ENCODE measurements at places on chromosomes 16 and 17. TPM values are rescaled to one million over a fixed set of nuclear protein-coding genes. Genes with fewer than 3 reads are reported as not detected.

- no peaks in the 10 kb centered on the region for H3K27me3 ChIP-seq
- no peak for DNase-seq
- no peak overlapping the region for H3K27ac ChIP-seq
- H3K4me1 ChIP-seq: peaks cover 29% of the 10 kb centered on the region
- peaks cover 52% of the 10 kb centered on the region for H3K36me3 ChIP-seq
These were observed 22.1 kb downstream of the CNTNAP1 start for GRCh38 chr17:42704490-42704836.

DNA sequence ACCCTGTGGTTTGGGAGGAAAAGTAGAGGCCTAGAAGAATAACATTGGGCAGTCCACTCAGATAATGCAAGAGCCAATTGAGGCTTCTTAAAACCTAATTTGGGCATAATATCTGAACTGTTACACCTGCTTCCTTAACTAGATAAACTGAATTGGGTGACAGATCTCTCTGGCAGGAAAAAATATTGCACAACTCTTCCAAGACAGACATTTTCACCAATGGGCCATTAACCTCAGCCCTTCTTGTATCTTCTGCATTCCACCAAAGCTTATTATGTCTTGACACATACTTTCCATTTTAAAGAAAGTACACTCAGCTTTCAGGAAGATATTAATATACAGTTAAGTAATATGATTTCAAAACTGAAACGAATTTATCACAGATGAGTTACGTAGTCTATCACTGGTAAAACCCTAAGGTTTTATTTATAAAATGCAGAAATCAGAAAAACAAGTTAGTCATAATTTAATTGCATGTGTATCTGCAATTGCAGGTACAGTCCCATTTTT, 79.9 kb upstream of the MON1B start:
- DNase-seq: no peak
- H3K4me3 ChIP-seq: no peak overlapping the region
- peaks cover 2% of the 10 kb centered on the region for H3K4me1 ChIP-seq
- H3K36me3 ChIP-seq: no peaks in the 10 kb centered on the region

GRCh38 chr16:31347445-31347844, 7.5 kb upstream of the ITGAX start:
- H3K27me3 ChIP-seq: peaks cover 2% of the 10 kb centered on the region
- peaks cover 6% of the 10 kb centered on the region for H3K4me1 ChIP-seq
- H3K36me3 ChIP-seq: no peaks in the 10 kb centered on the region
- H3K4me3 ChIP-seq: no peak overlapping the region
- no peak overlapping the region for H3K27ac ChIP-seq

DNA sequence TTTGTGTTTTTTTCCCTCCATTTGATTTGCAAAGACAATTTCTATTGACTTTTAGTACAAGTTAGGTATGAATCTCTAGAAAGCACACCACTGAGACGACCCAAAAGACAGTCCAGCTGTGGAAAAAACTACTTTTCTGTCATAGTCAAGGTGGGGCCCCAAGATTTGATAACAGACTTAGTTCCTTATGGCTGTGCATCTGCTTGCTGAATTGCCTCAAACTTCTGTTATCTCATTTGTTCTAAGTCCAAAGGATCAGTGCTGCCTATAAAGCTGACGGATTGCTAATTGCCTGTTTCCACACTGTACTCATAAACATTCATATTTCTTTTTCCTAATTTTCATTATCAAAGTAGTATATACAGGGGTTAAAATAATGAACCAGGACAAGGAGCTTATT, 180.8 kb downstream of the SPECC1 start:
- no peaks in the 10 kb centered on the region for H3K36me3 ChIP-seq
- H3K4me3 ChIP-seq: no peak overlapping the region
- H3K27ac ChIP-seq: no peak overlapping the region
- H3K4me1 ChIP-seq: peaks cover 3% of the 10 kb centered on the region

DNA sequence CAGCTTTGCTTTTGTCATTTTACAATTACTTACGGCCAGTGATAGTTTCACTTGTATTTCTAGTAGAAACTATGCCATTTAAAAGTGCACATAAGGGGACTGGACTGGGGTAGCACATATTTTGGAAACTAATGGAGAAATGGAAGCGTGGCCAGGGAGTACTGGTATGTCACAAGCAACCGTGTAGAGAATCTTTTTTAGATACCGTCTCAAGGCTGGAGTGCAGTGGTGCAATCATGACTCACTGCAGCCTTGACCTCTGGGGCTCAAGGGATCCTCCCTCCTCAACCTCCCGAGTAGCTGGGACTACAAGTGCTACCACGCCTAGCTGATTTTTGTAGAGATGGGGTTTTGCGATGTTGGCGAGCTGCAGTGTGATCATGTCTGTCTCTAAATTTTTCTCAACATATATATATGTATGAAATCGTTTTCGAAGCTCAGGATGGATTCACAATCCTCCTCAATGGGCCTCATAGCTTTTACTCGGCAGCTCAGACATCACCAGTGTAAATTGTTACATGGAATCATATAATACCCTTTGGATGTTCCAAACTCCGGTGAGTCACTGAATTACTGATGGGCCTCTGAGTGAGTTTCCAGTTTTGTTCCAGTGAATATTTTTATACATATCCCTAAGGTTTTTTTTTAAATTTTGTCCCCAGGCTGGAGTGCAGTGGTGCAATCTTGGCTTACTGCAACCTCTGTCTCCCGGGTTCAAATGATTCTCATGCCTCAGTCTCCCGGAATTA, 51.7 kb downstream of the ZNF778 start:
- no peaks in the 10 kb centered on the region for H3K4me1 ChIP-seq
- H3K27me3 ChIP-seq: no peaks in the 10 kb centered on the region
- no peak overlapping the region for H3K27ac ChIP-seq

Gene IFT20
- 17.9 TPM for total RNA-seq

Data from activated naive CD4-positive, alpha-beta T cell treated with anti-CD3 and anti-CD28 coated beads for 36 hours (primary cell).